Activated T-helper 1 cell treated with Interleukin-2 at 50 U/mL for 16 hours (primary cell): ENCODE measurements at places on chromosomes 7 and 10.

GRCh38 chr7:42338231-42338915 lies 101.4 kb upstream of the GLI3 start:
- no peak for DNase-seq

DNA sequence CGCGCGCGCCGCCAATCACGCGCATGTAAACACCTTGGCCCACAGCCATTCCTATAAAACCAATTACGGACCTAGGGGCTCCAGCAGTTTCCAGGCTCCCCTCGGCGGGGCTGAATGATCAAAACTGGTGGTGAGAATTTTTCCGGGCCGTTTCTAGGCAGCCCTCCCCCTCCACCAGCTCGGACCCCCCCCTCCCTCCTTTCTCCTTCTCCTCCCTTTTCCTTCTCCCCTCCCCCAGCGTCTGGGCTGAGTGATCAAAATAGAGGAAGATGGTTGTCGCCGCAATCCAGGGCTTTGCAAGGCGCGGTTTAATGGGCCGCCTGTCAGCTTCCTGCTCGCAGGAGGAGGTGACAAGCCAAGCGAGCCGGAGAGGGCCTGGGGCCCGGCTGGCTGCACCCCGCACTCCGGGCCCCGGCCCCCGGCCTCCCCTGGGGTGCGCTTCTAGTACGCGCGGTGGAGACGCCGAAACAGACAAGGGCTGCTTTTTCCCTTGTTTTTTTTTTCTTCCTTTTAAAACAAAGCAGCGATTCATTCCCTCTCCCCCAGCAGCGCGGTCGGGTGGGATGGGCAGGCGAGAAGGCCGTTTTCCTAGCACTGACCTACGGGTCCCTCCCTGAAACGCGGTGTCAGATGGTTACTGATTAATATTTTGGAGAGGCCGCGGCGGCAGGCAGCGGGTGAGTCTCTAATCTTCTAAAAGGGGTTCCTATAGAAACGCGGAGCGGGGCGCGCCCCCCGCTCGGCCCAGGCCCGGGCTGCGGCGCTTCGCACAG lies 528 bp upstream of the TNRC18 start:
- DNase-seq = no peak

- no peak for DNase-seq
These were observed 114.9 kb downstream of the HDAC9 start for GRCh38 chr7:18610331-18610948.

- no peak for DNase-seq
These were observed 5.3 kb downstream of the PTF1A start for GRCh38 chr10:23197416-23197861.

DNA sequence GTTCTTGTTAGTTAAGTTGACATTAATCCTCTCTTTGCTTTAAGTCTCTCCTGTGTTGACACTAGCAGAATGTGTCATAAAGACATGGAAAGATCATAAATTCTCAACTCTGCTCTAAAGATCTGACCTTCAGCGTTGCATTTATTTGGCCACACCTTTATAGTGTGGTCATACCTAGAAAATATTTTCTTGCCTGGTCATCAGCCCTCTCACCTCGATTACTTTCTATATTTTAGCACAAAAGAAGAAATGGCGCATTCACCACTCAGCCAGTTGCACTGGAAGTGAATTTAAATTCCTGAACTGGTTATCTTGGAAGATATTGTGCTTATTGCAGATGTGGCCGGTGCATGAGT lies 96.7 kb upstream of the PDCD4 start:
- DNase-seq = no peak

DNA sequence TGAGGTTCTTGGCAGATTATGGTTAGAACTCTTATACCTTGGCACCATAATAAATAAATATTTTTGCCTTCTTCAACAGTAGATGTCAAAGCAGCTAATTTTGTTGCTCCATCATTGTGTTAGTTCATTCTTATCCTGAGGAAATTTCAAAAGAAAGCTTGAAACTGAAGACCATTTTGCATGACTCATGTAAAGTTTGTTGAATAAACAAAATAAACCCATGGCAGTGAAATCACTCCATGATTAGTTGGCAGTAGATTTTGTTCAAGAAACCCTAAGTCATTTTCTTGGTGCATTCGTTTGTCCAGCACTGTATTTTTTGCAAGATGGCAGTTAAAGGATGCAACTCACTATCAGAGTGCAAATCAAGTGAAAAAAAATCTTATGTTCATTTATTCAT lies 91.6 kb downstream of the HECW1 start:
- DNase-seq = no peak

DNA sequence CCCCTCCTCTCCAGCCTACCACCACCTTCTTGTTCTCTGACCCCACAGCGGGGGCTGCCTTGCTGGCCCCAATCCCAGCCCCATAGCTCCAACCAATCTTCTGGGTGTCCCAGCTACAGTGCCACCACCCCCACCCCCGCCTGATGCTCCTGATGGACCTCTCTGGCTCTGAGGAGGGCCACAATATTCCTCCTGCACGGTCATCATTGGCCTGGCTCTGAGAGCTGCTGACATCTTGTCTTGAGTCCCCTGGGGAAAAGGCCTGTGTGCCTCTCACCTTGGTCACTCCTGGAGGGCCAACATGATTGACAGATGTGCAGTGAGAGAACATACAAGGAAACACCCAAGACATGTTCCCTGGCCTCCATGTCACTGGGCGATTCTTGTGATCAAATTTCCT lies 7.6 kb downstream of the GDF2 start:
- DNase-seq = no peak

GRCh38 chr10:34112171-34112782 lies 702.8 kb downstream of the PARD3 start:
- DNase-seq = no peak

- DNase-seq = no peak
These were observed 67.7 kb downstream of the ARHGAP22 start for GRCh38 chr10:48536916-48537890.

GRCh38 chr10:121270906-121271305 lies 327.3 kb downstream of the FGFR2 start:
- no peak for DNase-seq

GRCh38 chr10:5961405-5962100 lies 15.8 kb downstream of the IL15RA start:
- DNase-seq = no peak

DNA sequence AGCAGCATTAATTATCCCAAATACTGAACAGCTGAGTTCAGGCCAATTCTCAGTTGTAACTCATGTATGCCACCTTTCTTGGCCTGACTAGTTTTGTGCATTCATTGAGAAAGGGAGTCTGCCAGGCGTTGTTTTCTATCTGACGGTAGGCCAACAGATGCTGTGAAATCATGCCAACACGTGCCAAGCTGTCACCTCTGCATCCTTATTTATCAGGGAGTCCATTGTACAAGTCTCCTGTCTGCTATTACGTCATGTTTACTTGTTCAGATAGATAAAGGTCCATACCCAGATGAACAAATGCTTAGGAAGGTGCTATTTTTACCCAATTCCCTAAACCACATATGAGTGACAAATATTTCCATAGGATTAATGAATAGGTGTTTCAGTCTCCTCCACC lies 127.2 kb upstream of the CDK6 start:
- no peak for DNase-seq

DNA sequence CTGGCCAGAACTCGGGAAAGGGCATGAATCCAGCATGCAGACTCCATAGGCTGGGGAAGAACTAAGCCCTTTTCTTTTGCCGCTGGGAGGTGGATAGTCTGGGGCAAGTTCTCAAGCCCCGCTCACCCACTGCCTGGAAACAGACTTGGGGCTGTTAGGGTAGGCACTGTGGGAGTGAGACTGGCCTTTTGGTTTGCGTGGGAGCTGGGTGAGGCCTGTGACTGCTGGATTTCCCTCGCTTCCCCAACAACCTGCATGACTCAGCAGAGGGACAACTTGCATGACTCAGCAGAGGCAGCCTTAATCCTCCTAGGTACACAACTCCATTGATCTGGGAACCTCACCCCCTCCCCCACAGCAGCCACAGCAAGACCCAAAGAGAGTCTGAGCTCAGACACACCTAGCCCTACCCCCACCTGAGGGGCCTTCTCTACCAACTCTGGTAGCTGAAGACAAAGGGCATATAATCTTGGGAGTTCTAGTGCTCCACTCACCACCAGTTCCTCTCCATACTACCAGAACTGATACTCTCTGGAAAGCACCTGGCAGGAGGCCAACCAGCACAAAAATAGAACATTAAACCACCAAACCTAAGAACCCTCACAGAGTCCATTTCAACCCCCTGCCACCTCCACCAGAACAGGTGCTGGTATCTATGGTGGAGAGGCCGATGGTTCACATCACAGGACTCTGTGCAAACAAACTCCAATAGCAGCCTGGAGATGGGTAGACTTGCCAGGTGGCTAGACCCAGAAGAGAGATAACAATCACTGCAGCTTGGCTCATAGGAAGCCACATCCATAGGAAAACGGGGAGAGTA lies 81.4 kb upstream of the LAMB4 start:
- no peak for DNase-seq
